Coronary artery (tissue), 2 donors: ENCODE measurements at places on chromosomes 3 and 15.

DNA sequence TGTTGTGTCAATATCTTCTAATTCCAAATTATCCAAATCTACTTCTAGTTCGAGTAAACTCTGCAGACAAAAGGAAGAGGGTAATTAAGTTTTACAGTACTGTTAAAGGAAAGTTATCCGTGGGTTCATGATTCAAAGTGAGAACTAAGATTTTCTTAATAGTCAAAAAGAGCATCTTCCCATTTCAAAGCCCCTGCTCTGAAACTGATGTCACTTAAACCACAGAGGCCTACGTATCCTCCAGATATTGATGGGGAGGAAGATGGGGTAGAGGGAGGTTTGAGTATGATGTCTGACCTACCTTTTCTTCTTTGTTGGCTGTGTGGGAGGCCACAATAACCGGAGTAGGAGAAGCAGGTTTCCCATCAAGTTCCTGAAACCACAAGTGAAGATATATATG lies 14.1 kb downstream of the MRPS22 start:
- DNase-seq, result no peak

DNA sequence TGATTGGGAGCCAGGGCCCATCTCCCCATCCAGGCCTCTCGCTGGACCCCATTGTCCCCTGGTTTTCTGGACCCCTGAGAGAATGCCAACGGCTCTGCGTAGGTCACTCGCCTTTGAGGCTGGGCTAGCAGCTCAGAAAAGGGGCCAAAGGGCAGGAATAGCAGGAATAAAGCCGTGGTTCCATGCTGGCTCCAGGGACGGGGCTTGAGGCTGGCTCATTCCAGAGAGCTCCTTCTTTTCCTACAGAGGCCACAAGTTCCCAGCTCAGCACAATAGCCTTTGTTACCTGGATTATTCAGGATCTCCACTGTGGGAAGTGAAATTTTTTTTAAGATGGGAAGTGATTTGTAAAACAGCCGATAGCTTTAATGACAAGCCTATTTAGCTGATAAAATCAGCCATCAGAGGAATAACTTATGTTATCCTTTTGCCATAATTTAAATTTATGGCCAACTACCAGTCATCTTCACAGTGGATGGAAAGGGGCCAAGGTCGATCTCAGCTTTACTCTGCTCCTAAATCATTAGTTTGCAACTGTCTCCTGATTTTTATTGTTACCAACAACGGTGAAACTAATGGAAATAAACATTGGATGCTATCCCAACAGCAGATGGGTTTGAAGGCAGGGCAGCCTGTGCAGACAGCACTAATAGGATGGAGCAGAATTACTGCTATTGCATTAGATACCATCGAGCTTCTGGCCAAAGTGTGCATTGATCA lies 124.3 kb downstream of the TMEM266 start:
- no peak for DNase-seq

GRCh38 chr3:101984356-101984755 lies 135.0 kb downstream of the NFKBIZ start:
- DNase-seq, result no peak

- DNase-seq, result no peak
Measured at GRCh38 chr15:52424856-52425431, 103.7 kb downstream of the MYO5A start.

GRCh38 chr3:12709334-12709733 lies 45.4 kb upstream of the RAF1 start:
- no peak for DNase-seq

DNA sequence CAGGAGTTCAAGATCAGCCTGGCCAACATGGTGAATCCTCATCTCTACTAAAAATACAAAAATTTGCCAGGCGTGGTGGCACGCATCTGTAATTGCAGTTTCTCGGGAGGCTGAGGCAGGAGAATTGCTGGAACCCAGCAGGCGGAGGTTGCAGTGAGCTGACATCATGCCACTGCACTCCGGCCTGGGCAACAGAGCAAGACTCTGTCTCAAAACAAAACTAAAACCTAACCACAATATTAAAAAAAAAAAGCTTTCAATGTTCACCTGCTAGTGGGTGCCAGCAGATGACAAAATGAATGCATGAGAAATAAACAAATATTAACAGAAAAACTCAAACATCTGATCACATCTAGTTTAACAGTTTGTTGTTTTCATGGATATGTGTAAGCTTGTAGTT lies 9.0 kb downstream of the SLC24A1 start:
- no peak for DNase-seq

- DNase-seq, result no peak
Measured at GRCh38 chr3:155890671-155891190, 20.3 kb downstream of the GMPS start.

GRCh38 chr15:42085236-42085605 lies 9.1 kb downstream of the PLA2G4D start:
- peak; percentile 61 for DNase-seq

DNA sequence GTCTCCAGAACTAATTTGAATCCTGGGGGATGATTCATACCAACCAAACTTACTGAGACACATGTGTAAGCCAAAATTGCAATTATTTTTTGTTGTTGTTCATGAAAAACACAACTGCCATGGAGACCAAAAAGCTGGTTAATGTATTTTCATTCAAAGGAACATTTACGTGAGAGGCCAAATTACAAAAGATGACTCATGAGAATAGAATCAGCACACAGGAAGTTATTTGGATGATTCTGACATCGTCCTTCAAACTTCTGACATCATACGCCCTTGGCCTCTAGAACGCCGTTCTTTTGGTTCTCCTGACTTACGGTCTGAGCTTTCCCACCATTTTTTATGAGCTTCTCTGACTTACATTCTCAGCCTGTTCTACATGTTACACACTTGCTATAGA lies 3.0 kb upstream of the ZNF280D start:
- no peak for DNase-seq

DNA sequence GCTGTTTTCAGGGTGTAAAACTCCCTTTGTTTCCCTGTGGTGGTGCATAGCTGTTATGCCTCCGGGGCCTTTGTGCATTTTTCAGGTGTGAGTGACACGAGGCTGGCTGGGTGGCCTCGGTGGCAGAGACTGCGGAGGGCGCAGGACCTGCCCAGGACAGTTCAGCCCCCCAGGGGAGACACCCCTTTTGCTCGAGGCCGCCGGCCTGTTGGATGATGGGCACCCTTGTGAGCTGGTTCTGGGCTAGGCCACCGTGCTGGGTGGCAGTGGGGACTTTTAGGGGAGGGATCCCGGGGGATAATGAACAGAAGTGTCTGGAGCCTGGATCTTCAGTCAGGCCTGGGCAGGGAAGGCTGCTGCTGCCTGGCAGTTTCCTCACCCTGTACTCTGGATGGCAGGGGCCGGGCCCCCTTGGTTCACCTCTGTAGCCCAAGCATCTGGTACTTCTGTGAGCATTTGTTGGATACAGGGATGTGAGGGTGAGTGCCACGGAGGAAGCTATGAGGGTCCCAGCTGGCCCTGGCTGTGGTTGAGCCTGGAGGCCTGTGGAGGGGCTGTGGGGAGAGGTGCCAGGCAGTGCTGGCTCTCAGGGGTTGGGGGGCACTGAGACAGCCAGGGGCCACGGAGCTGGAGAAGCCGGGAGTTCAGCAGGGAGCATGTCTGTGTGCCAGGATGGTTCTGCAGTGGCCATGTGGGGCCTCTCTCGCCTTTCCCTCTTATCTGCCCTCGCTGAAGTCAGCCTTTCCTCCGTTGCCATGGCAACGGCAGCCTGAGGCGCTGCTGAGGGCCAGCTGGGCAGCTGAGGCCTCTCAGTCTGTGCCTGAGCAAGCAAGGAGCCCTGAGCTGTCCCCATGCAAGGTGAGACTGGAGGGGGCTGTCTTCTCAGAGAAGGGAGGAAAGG lies 49.0 kb downstream of the KY start:
- no peak for DNase-seq

DNA sequence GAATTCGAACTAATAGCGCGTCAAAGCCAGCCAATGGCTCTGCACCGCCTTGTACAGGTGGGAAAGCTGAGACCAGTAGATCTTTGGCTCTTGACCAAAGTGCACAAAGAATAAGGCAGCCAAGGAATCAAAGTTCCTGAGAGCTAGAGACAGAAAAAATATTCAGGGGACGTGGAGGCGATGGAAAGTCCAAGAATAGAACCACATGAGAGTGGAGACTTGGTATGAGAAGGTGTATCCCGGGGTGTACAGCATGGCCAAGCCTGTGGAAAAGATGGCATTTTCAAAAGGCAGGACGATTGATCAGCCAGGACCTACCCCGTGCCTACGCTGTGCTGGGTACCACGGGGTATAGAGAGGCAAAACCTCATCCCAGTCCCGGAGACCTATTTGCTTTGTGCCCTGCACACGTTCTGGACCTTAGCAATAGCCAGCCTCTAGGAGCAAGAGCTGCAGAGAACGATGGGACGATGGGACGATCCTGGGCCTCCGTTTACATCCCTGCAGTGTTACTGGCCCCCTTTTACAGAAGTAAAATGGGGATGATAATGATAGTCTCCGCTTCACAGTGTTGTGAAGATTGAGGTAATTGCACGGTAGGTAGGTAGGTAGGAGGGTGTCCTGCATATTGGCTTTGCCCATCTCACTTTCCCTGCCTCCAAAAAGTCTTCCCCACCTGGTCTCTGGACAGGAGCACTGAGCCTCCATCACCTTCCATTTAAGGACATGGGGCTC lies 583 bp upstream of the RBSN start:
- no peak for DNase-seq

DNA sequence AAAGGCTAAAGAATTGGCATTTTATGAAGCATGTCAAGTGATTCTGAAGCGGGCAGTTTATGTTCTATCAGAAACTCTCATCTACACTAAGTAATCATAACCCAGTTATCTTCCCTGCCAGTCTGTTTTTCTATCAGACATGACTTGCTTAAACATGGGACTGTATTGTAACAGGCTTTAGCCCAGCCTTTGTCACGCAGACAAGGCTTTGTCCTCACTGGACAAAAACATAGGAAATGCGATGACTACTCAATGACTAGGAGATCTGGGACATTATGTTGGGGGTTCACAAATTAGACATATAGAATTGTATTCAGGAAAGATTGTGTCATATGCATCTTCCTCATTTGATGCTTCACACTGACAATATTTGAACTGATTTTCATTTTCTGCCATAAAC lies 115.5 kb downstream of the GADL1 start:
- DNase-seq, result no peak

DNA sequence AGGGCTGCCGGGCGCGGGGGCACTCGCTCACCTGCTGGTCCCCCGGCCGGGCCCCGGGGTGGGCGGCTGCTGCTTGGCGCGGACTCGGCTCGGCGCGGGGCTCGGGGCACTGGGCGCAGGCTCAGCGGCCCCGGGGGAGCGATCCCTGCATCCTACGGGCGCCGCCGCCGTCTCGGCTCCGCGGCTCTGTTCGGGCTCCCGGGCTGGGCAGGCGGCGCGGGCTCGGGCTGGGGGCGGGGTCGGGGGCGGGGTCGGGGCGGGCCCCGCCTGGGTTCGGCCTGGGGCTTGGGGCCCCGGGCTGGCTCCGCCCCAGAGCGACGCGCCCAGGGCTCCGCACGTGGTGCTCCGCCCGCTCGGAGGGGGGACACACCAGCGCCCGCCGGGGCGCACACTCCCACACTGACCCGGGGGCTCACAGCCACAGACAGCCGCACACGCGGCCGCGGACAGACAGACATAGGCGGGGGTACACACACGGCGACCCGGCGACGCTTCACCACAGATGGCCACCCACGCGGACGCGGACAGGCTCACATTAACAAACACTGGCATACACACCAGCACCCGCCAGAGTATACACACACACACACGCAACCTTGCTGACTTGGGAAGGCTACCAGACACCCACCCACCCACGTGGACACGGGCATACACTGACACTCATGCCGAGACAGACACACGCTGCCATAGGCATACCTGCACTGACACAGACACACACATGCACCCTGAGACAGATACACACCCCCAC lies at the start of gene SCN5A:
SCN5A (minus strand) TSS at position 188 of the 748 bp plus-strand sequence. CDS start 16,380 bp downstream, outside the sequence.
- DNase-seq, result peak; percentile 68

- DNase-seq, result no peak
Measured at GRCh38 chr3:10285272-10286132, 7.2 kb downstream of the GHRL start.

GRCh38 chr3:162678941-162679340 lies 1182.3 kb downstream of the OTOL1 start:
- DNase-seq, result no peak

DNA sequence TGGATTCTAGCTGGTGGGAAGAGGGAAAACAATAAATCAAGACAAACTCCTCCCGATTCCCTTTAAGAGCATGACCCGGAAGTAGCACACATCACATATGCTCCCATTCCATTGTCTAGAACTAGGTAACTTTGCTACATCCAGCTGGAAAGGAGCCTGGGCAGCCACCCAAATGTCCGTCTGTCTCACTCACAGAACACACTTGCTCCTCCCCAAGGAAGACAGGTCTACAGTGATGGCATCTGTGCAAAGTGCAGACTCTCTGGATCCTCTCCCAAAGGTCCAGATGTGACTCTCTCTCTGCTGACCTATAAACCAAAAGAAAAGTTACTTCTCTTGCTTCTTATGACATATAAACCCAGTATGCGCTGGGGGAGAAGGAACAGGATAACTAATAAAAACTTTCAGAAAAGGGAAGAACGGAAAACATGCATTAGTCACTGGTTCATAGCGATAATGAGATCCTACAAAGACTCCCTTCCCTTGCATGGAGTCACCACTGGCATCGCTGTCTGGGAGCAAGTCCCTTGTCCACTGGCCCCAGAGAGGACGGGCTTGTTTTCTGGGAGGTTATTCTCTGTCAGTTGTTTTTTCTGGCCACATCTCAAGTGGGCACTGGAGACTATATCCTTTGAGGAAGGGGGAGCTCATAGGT lies 29.8 kb upstream of the EPHB3 start:
- no peak for DNase-seq

DNA sequence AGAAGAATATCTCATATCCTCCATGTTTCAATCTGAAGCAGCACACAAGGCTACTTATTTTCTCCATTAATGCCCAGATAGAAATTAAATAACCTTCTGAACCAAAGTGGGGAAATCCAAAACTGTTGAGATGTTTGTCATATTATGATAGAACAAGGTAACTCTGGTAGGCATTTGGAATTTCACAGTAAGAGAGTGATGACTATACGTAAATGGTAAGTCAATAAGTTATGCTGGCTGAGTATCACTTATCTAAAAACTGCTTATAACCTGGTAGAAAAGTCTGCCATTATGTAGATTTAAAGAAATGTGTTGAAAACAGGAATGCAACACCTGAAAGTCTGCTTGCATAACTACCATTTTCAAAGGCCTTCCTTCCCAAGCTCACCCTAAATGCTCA lies 17.2 kb upstream of the SLC12A8 start:
- no peak for DNase-seq

DNA sequence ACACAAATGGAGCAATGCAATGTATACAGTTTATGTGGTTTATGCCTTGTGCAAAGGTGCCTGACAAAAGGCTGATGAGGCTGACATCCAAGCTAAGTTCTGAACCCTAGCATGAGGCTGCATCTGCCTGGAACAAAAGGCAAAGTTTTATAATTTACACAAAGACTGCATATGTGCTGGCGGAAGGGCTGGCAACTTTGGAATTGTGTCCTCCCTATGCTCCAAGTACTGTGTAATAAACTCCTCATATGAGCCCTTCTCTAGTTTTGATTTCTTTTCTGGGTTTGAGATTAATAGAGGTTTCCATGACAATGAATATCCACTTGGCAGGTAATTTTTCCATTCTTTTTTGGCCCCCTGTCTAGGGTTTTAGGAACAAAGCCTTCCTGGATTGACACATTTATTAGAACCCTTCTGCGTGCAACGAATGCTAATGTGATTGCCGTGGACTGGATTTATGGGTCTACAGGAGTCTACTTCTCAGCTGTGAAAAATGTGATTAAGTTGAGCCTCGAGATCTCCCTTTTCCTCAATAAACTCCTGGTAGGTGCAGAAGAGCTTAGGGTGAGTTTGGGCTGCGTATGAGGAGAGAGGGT lies 10.8 kb downstream of the PLA1A start:
- no peak for DNase-seq
